ENCODE measurements at places on chromosomes 13 and 19. TPM values are rescaled to one million over a fixed set of nuclear protein-coding genes. Genes with fewer than 3 reads are reported as not detected.

- no peaks in the 10 kb centered on the region for H3K36me3 ChIP-seq
- no peaks in the 10 kb centered on the region for H3K27me3 ChIP-seq
- DNase-seq = no peak
- no peak overlapping the region for H3K27ac ChIP-seq
Observed at GRCh38 chr13:37597477-37598025, 1.0 kb downstream of the POSTN start.

The ITGBL1 gene
- not detected for total RNA-seq

The NTN5 gene
- 3.3 TPM for total RNA-seq

The GNG8 gene
- not detected for total RNA-seq

The ZNF132 gene
- 9.5 TPM for total RNA-seq

- H3K4me3 ChIP-seq = no peak overlapping the region
- no peaks in the 10 kb centered on the region for H3K4me1 ChIP-seq
- no peaks in the 10 kb centered on the region for H3K27me3 ChIP-seq
- H3K36me3 ChIP-seq = no peaks in the 10 kb centered on the region
Observed at GRCh38 chr13:101384929-101385328, 31.4 kb downstream of the NALCN start.
